GM18507 (cell line): ENCODE measurements at places on chromosomes 16 and 17.

DNA sequence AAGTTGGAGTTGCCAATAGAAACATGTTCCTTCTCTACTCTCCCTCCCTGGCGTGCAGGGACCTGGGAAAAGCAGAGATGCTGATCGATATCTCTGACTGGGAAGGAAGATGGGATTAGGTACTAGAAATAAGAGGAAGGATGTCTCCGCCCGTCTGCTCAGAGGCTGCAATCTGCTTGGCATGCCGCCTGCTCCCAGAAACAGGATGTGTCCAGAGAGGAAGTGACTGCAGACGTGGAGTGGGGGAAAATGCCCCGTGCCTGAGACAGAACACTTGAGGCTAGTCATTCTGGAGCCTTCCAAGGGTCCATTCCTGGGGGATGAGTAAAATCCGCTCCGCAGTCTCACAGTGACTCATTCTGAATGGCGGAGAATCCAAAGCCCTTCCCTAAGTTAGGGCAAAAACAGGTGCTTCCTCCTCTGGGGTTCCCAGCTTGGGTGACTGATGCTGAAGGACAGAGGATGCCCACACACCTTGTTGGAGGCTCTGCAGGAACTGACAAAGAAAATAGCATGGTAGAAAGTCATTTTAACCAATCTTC is 45.0 kb upstream of the SMURF2 start:
- DNase-seq: no peak

- no peak for DNase-seq
These were observed 1.7 kb downstream of the ANKRD13B start for GRCh38 chr17:29594519-29595090.

GRCh38 chr16:12002447-12003006 is 26.0 kb downstream of the SNX29 start:
- no peak for DNase-seq

DNA sequence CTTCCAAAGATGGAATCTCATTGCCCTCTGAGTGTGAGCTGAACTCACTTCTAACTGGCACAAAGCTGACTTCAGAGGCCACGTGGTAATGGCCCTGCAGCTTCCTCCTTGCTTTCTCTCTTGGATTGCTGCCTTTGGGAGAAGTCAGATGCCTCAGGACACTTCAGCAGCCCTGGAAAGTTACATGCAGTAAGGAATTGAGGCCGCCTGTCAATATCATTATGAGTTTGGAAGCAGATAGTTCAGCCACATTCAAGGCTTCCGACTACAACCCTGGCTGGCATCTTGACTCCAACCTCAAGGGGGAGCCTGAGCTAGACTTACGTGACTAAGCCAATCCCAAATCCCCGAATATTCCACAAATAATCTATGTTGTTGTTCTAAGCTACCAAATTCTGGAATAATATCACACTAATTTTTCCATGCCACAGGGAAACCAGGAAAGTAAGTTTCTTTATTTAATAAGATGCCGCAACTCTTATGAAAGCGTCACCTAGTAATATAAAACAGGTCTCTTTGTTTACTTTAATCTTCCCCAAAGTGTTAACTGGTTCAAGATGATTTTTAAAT is 13.6 kb downstream of the CEP20 start:
- DNase-seq: no peak

- no peak for DNase-seq
These were observed 78.9 kb upstream of the PLCG2 start for GRCh38 chr16:81700071-81700779.

DNA sequence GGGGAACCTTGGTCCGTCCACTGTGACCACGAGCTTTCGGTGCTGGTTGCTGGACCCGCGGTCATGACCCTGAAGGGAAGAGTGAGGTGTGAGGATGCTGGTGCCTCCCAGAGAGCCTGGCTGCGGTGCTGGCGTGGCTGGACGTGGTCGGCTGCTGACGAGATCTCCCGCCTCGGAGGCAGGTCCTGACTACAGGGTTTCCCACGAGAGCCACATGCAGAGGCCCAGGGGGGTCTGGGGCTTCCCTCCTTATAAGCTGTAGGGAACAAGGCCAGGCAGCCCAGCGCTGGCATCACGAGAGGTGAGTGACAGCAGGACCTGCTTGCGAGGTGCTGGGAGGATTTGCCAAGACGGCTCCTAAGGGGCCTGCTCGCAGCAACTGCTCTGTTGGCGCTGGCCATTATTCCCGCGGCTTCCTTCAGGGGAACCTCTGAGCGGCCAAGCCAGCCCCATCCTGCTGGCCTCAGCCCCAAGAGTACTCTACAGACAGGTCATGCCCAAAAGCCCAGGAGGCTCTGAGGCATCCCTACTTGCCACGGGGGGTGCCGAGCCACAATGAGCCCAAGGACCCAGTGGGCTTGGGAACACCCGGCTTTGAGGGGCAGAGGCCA is 134.8 kb downstream of the FOXL1 start:
- no peak for DNase-seq

- DNase-seq: no peak
These were observed 39.1 kb downstream of the OR1D5 start for GRCh38 chr17:3024346-3024745.

GRCh38 chr16:3645504-3646347 is 8.8 kb upstream of the DNASE1 start:
- no peak for DNase-seq

GRCh38 chr16:72164691-72165090 is 7.3 kb downstream of the PMFBP1 start:
- DNase-seq: no peak

- DNase-seq: no peak
These were observed 5.5 kb upstream of the ZNF750 start for GRCh38 chr17:82845163-82845807.

DNA sequence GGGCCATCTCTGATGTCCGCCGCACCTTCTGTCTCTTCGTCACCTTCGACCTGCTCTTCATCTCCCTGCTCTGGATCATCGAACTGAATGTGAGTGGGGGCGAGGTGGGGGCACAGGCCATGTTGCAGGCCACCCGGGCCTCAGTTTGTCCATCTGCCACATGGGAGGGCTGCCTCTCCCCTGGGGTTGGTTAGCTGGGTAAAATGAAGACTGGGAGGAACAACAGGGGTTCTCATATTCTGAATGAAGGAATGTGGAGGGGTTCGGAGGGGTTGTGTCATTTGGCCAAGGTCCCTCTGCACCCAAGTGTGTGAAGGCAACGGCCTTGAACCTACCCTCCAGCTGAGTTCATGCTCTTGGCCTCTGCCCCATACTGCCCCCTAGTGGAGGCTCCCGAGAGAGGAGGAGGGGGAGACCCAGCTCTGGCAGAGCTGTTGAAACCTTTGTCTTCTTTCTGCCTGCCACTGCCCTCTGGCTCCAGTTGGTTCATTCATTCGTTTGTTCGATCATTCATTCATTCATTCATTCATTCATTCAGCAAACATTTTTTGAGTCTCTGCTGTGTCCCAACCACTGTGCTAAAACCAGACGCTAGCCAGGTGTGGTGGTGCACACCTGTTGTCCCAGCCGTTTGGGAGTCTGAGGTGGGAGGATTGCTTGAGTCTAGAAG is 11.4 kb upstream of the TCAP start:
- peak; percentile 80 for DNase-seq

DNA sequence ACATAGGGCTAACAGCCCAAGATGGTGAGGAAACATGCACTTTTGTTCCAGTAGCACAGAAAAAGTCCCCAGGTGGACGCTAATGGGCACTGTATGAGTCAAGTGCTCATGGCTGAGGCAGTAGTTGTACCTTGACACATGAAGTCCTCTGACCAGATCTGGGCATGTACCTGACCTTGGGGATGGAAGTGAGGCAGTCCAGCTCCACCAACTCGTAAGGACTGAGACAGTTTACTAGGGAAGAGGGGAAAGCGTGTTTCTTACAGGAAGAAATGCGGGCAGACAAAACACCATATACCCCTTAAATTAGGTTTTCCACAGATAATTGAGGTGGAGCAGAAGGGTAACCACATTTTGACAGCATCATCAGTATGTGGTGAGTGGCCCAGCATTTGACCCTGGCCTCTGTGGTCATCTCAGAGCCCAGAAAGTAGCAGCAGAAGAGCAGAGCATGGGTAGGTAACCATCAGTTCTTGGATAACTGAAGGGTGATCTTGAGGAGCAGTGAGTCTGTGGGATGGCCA is 32.4 kb upstream of the METTL9 start:
- no peak for DNase-seq

DNA sequence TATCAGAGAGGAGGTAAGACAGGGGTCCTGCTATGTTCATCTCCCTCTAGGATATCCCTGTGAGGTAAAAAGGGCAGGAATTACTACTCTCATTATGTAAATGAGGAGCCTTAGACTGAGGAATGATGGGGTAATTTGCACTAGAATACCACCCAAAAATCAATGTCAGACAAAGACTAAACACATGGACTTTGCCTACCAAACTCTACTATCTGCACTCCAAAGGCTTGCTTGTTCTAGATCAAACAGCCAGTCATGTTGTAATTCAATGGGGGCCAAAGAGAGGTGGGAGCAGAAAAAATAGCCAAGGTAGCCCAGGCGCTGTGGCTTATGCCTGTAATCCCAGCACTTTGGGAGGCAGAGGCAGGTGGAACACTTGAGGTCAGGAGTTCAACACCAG is 120.7 kb downstream of the LYRM1 start:
- no peak for DNase-seq

DNA sequence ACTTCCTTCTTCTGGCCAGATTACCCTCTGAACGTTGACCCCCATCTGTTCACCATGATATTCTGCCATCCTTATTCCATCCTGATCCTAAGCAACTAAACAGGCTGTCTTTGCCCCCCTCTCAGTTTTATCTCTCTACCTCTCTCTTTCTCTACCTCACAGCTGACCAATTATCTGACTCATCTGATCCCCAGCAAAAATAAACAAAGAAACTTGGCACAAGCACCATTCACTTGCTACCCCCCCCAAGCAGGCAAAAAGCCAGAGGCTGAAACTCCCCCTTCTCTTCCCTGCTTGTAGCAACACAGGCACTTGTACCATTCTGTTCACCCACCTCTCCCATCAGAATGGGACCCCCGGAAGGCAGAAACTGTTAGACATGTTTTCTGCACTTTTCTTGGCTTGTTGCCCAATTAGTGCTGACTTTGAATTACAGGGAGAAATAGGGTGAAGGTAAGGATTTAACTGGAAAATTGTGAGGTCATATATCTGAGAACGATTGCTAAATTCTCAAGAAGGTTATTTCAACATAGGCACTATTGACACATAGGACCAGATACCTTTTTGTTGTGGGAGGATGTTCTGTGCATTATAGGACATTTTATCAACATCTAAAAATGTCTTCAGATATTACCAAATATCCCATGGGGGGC is 163.2 kb downstream of the TOX3 start:
- no peak for DNase-seq

GRCh38 chr16:89481356-89481955 is 8.9 kb downstream of the ANKRD11 start:
- DNase-seq: no peak

GRCh38 chr16:19601083-19601976 is 45.8 kb downstream of the VPS35L start:
- no peak for DNase-seq

DNA sequence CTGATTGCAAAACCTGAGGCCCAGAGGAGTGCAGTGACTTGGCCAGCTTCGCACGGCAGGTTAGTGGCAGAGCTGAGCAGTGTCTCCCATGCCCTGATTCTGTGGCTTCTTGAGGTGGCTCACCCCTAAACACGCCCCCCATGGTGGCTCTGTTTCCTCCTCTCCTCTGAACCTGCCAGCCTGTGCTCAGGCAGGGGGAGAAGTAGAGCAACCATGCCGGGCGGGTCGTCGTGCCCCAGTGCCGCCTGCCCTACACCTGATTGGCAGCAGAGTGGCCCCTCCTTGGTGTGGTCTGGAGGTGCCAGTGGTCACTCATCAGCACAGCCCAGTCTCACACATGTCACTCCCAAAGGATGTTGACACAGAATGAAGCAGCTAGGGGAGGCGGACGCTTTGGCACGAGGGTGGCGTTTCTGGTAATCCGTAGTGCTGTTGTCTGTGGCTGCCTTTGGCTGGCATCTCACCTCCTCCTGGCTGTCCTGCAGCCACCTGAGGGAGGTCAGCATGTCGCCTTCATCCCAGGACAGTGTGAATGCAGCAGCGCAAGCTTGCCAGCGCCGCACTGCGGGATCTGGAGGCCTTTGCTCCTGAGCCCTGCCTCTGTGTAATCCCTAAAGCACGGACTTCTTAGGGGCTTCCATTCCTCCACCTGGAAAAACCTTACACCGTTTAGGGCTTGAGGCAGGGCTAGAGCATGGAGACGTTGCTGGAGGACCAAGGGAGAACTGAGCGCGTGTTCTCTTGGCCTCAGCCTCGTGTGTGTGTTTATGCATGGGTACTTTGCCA is 294.7 kb downstream of the SEC14L1 start:
- no peak for DNase-seq

- no peak for DNase-seq
These were observed 67.9 kb upstream of the MARCHF10 start for GRCh38 chr17:62876063-62876462.

GRCh38 chr16:78390092-78390491 is 290.6 kb downstream of the WWOX start:
- DNase-seq: no peak

GRCh38 chr16:81992859-81993258 is 18.4 kb downstream of the SDR42E1 start:
- DNase-seq: no peak

DNA sequence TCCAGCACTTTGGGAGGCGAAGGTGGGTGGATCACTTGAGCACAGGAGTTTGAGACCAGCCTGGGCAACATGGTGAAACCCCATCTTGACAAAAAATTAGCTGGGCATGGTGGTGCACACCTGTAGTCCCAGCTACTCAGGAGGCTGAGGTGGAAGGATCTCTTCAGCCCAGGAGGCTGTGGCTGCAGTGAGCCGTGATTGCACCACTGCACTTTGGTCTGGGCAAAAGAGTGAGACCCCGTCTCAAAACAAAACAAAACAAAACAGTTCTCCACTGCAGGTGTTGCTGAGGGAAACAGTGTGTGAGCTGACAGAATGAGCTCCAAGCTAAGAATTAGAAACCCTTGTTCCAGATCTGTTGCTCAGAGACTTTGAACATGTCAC is 35.2 kb upstream of the TBX2 start:
- DNase-seq: no peak

- peak; percentile 71 for DNase-seq
These were observed 43.4 kb downstream of the ZNF276 start for GRCh38 chr16:89764711-89765201.

GRCh38 chr17:20156196-20157000 is 147.2 kb downstream of the SPECC1 start:
- DNase-seq: no peak

DNA sequence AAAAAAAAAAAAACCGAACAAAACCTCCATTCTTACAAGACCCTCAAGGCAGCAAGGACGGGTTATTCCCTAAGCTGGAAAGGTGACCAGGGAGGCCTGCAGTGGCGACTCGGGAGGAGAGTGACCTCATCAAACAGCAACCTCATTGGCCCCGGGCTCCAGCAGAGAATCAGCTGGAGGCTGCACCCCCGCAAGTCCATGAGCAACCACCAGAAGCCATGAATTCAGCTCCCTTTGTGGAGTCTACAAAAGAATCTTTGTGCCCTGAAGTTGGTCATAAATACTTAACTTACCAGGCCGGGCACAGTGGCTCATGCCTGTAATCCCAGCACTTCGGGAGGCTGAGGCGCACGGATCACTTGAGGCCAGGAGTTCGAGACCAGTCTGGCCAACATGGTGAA is 80.9 kb upstream of the CREBBP start:
- no peak for DNase-seq
